Tongue (tissue), 3 donors: ENCODE measurements at places on chromosomes 2 and 18. TPM values are rescaled to one million over a fixed set of nuclear protein-coding genes. Genes with fewer than 3 reads are reported as not detected.

DNA sequence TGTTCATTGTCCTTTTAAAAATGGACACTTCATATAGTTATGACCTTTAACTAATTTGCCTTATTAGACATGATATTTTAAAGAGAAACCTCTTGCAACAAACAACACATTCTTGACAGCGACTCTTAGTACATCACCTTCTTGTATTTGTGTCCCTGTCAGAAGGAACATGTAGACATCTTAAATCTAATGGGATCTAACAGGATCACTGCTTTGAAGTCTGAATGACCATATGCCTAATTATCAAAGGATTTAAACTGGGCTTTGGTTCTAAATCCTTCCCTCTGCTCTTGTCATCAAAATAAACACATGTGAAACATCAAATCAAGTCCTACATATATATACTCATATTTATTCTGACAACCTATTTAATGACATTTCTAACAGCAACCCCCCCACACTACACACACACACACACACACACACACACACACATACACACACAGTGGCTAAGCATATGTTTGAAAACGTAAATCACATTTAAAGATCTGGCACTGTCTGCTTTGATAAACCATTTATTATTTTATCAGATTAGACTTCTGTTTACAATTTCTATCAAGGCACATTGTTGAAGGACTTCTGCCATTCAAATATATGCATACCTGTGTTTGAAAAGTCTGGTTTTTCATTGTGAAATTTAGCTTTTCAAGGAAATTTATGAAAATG lies 4.2 kb downstream of the GALNT13 start:
- no peak for DNase-seq

DNA sequence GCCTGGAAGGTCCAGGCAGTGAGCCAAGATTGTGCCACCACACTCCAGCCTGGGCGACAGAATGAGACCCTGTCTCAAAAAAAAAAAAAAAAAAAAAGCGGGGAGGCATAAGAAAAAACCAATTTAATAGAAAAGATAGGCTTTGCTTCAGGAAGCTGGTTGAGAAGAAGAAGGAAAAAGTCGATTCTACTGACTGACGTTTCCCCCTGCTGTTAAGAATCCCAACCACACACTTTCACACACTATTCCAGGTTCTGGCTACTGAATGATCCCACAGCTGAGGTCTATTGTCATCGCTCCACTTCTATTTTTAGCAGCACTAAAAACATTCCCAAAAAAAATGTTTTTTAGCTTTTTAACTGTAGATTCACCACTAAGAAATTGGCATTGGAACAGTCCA lies 6.7 kb upstream of the CHCHD5 start:
- DNase-seq = peak; percentile 20

GRCh38 chr2:129772190-129772579 lies 207.3 kb upstream of the RAB6C start:
- peak; percentile 35 for DNase-seq

DNA sequence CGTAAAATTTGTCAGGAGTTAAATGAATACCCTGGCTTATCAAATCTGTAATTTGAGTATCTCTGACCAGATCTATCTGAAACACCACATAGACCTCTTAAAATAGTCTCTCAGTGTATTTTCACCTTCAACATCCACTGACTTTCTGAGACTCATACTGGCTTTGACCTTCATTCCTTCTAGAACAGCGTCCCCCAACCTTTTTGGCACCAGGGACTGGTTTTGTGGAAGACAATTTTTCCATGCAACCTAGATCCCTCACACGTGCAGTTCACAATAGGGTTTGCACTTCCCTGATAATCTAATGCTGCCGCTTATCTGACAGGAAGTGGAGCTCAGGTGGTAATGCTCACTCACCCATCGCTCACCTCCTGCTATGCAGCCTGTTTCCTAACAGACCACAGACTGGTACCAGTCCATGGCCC lies 3.2 kb downstream of the NBAS start:
- no peak for DNase-seq

GRCh38 chr2:2668681-2669265 lies 337.7 kb upstream of the MYT1L start:
- DNase-seq = no peak

DNA sequence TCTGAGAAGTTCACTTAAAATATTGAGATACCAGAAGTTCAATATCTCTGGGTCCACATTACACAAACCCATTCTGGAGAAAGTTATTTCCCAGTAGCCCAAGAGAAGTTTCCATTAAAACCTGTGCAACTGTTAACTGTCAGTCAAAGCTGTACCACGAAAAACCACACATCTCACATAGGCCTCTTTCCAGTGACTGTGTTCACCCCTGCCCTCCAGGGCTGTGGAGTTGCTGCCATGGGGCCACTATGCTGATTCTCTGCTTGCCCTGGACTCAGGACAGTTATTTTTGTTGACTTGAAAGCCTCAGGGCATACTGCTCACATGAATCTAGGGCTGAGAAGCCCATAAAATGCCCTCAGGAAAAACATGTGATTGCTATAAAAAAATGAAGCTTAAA lies 153.8 kb downstream of the PIEZO2 start:
- DNase-seq = no peak

- no peak for DNase-seq
These were observed 55.3 kb downstream of the EPC2 start for GRCh38 chr2:148699830-148700229.

GRCh38 chr2:54336977-54337255 lies 80.9 kb upstream of the TSPYL6 start:
- no peak for DNase-seq

DNA sequence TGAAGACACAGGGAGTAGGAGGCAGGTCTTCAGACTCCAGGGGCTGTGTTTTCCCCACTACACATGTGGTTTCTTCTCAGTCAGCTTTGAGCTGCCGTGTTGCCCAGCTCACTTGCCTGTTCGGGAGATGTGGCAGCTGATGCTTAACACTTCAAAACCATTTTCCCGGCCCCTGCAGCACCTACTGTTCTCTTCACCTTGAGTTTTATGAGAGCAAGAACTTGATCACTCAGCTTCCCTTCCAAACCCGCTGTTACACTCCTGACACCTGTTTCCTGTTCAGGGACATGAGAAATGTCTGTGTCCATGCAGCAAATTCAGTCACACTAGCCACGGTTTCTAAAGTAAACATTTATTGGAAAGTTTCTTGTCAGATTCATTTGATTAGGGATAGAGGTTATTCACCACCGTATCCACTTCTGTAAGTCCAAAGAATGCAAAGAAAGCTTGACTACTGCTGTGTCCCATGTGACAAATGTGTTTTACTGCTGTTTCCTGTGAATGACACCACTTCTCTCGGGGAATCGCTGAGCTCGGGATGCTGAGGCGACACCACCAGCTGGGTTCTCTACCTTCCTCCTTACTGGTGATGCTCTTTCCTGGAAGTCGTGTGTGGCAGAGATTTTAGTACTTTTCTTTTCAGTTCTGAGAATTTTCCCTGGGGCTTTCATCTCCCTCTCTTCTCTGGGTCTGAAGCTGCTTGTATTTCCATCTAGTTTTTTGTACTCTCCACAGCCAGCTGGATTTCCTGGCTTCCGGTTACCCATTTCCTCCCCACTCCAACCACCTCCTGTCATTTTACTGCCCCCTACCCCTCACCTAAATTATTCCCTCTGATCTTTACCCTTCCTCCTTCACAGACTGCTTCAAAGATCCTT lies 91.7 kb downstream of the KLF7 start:
- peak; percentile 44 for DNase-seq

DNA sequence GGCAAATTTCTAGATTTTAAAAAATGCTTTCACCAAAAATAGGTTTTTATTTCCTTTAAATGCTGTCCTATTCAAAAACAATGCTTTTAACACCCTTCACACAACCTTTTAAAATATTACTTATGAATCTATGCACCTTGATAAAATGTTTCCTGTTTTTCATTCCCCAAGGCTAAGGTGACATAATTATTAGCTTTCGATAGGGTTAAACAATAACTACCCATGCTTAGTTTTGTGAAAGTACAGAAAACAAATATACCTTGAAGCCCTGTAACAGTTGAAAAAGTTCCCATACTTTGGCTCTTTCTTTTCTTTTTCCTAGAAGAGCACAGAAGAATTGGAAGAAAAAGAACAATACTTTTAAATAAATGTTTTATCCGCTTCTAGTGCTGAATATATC lies 54.9 kb upstream of the ITPRID2 start:
- no peak for DNase-seq

DNA sequence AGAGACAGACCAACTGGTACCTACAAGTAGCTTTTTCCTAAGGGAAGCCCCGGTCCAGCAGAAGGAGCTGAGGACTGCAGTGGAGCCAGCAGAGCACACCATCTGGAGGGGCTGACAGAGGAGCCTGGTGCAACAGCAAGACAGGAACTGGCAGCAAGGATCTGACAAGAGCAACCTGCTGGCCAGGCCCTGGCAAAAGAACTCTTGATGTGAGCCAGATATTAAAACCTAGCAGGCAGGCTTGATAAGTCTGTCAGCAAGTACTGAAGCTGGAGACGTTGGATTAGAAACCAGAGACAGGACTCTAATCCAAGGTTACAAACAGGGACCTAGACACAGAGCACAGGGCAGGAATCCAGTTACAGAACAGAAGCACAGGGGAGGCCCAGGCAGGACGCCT lies 260.7 kb upstream of the MGAT5 start:
- DNase-seq = peak; percentile 88

GRCh38 chr2:27115519-27115918 lies 3.4 kb downstream of the CGREF1 start:
- no peak for DNase-seq

GRCh38 chr18:12397793-12398192 lies 9.9 kb upstream of the PRELID3A start:
- DNase-seq = no peak

GRCh38 chr18:22332590-22332989 lies 85.1 kb downstream of the CTAGE1 start:
- DNase-seq = no peak

- no peak for DNase-seq
These were observed 42.8 kb upstream of the CYTIP start for GRCh38 chr2:157486596-157487270.

- no peak for DNase-seq
These were observed 120.5 kb downstream of the HIBCH start for GRCh38 chr2:190199109-190199508.

DNA sequence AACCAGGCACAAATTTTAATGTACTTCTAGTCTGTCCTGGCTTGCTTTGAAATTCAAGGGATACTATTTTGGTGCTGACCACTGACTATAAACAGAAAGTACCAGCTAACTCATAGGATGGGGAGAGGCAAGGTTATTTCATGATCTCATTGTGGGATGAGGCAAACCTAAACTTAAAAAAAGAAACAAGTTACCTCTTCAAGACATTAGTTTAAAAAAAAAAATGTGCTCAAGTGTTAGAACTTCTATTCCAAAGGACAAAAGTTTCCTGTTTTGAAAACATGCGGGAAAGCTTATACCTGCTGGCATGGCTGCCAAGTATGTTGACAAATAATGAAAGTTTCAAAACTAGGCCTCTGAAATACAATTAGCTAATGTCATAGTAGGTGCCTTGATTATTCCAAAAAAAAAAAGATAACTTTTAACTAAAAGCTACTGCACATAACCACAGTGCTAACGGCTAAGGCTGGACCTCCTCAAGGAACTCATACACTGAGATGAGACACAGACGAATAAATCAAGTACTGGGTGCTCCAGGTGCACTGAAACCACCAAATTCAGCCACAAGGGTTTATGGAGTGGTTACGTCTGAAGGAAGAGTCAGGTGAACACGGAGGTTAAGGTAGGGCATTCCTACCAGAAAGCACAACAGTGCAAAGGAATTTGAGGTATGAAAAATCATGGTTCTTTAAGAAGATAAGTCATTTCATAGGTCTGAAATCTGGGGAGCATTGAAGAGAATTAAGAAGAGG lies 38.1 kb downstream of the TMEM131 start:
- DNase-seq = no peak

DNA sequence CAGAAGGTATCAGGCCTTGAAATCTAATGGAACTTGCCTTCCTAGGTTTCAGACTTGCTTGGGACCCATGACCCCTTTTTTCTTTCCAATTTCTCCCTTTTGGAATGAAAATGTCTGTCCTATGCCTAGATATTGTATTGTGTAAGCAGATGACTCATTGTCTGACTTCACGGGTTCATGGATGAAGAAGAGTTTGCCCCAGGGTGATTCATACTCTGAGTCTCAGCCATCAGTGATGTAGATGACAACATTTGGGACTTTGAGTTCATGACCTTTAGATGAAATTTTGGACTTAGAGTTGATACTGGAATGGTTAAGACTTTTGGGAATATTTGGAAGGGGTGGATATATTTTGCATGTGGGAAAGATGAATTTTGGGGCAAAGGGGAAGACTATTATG lies 11.2 kb upstream of the SCYGR5 start:
- DNase-seq = no peak

DNA sequence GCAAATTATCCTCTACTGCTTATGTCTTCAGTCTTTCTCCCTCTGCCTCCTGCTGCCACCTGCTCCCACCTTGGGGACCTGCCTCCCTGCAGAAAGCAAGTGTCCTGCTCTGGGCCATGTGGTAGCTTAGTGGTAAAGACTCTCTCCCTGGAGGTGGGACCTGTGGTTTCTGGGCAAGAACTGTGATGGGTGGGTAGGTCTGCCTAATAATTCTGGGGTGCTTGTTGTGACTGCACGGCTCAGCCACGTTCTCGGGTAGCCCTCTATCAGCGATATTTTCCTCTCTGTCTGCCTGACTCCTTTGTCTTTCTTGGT lies 16.4 kb upstream of the CD28 start:
- DNase-seq = no peak

GRCh38 chr2:72181616-72182015 lies 34.0 kb upstream of the CYP26B1 start:
- no peak for DNase-seq

GRCh38 chr18:35290094-35290735 lies at the start of gene ZSCAN30:
Gene ZSCAN30 (minus strand): TSS chr18:35290229. CDS start chr18:35264352, 25,877 bp downstream.
- peak; percentile 99 for DNase-seq

DNA sequence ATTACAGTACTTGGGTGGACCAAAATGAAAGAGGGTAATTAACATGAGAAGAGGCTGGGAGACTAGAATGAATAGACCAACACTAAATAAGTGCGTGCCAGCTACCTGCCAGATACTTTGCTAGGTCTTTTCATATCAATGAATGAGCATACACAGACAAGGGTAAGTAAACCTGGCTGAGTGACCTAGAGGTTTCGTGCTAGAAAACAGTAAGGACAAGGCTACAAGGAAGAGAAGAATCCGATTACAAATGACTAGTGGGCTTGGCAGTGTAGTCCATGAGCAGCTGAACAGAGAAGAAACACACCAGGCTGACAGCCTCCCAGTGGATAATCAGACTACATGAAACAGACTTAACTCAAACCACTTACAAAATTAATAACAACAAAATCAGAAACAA lies 64.6 kb downstream of the THADA start:
- no peak for DNase-seq

CRYGB gene
- not detected for total RNA-seq

KCNG2 gene
- not detected for total RNA-seq

MSH2 gene
- total RNA-seq = 44.3 TPM

ACTG2 gene
- total RNA-seq = 7.9 TPM

ALPP gene
- total RNA-seq = not detected

UGT1A4 gene
- 1.6 TPM for total RNA-seq

SIX2 gene
- 14.4 TPM for total RNA-seq

TMEM198 gene
- total RNA-seq = 2.9 TPM

PLA2R1 gene
- 13.0 TPM for total RNA-seq

GALR1 gene
- 0.21 TPM for total RNA-seq

NPHP1 gene
- total RNA-seq = 7.5 TPM

ABCG5 gene
- not detected for total RNA-seq
